Ovary (tissue), 10 donors: ENCODE measurements at places on chromosomes 11 and 22. TPM values are rescaled to one million over a fixed set of nuclear protein-coding genes. Genes with fewer than 3 reads are reported as not detected.

Gene GRIK4
- total RNA-seq = 11.3 TPM

Gene LRRN4CL
- total RNA-seq = 30.4 TPM

Gene ENTHD1
- total RNA-seq = 0.23 TPM

Gene TYR
- total RNA-seq = not detected

Gene CADM1
- 61.2 TPM for total RNA-seq

Gene SERHL2
- 14.9 TPM for total RNA-seq

Gene DAGLA
- total RNA-seq = 4.4 TPM

Gene NLRP14
- total RNA-seq = 0.10 TPM

Gene CHADL
- 1.7 TPM for total RNA-seq

Gene MACROD1
- total RNA-seq = 34.2 TPM

Gene SART1
- total RNA-seq = 55.7 TPM

Gene MYOD1
- not detected for total RNA-seq

Gene IRF7
- total RNA-seq = 8.2 TPM

Gene ACTN3
- total RNA-seq = 0.11 TPM

Gene TAF1D
- total RNA-seq = 73.7 TPM

Gene TCN1
- 0.48 TPM for total RNA-seq

DNA sequence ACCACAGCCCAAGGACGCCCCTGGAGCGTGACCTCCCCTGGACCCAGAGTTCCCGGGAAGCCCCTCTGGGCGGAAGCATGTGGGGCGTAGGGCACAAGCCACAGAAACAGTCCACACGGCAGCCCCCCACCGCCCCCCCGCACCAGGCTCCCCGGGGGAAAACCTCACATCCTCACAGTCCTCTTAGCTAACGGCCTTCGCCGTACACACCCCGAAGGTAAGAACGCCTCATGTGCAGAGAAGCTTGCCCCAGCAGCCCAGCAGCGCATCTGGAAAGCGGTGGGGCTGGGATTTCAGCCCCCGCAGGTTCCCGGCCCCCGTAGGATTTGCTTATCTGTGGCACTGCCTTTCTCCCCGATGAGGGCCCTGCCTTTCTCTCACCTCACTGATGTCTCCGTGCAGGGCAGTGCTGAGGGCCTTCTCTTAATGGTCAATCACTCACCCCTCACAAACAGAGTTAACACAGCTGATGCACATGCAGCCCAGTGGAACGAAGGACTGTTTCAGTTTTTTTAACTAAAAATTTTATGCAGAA is 309.2 kb downstream of the BRD1 start:
- no peak overlapping the region for H3K27ac ChIP-seq
- no peaks in the 10 kb centered on the region for H3K36me3 ChIP-seq
- no peaks in the 10 kb centered on the region for H3K4me1 ChIP-seq
- no peak for DNase-seq
- no peak overlapping the region for H3K4me3 ChIP-seq

DNA sequence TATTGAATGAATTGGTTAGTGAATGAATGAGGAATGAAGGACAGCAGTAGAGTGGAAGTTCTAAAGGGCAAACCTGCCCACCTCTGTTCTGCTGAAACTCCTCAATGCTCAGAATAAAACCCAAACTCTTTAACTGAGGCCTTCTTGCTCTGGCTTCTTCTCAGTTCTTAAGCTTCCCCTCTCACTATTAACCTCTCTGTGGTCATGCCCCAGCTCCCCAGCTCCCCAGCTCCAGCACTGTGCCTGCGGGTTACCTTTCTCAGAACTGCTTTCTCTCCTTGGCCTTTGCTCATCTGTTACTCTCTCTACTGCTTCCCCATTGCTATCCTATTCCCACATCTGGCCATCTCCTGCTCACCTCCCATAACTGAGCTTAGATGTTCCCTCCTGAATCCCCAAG is 137.4 kb downstream of the NXPE2 start:
- H3K4me3 ChIP-seq = no peak overlapping the region
- no peak for DNase-seq
- H3K27ac ChIP-seq = no peak overlapping the region
- no peaks in the 10 kb centered on the region for H3K4me1 ChIP-seq

DNA sequence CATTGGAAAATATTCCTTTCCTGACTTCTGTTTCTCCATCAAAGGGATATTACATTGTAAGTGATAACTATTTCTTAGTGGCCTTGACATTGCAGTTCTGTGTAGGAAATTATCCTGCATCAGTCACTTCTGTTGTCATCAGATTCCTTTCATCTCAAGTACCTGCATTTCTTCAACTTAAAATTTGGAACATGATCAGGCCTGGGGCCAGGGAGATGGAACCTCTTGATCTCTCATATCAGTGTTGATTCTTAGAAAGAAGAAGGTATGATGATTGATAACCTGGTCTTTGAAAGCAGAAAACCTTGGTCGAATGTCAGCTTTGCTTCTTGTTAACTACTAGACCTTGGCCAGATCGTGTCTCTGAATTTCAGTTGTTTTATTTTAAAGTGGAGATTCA is 93.6 kb downstream of the NAV2 start:
- peaks cover 2% of the 10 kb centered on the region for H3K4me1 ChIP-seq
- no peak overlapping the region for H3K4me3 ChIP-seq
- H3K27ac ChIP-seq = no peak overlapping the region
- no peaks in the 10 kb centered on the region for H3K27me3 ChIP-seq

- no peak overlapping the region for H3K27ac ChIP-seq
- no peaks in the 10 kb centered on the region for H3K36me3 ChIP-seq
- H3K27me3 ChIP-seq = no peaks in the 10 kb centered on the region
- H3K4me3 ChIP-seq = no peak overlapping the region
Measured at GRCh38 chr22:47592791-47593190, 830.3 kb downstream of the TBC1D22A start.

DNA sequence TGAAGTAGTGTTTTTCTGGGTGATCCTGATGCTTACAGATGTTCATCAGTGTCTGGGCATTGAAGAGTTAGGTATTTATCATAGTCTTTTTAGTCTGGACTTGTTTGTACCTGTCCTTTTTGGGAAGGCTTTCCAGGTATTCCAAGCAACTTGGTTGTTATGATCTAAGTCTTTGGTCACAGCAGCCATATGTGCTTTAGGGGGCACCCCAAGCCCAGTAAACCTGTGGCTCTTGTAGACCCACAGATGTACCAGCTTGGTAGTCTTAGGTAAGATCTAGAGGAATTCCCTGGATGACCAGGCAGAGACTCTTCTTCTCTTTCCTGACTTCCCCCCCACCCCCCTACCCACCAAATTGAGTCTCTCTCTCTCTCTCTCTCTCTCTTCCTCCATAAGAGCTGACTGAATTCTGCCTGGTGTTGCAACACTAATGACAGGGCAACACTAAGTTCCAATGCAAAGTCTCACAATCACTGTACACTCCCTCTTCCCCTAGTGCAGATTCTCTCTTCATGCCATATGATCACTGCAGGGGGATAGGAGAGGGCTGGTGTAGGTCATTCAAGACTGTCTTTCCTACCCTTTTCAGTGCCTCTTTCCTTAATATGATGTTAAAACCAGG is 24.5 kb upstream of the MMP8 start:
- no peak overlapping the region for H3K27ac ChIP-seq
- H3K4me3 ChIP-seq = no peak overlapping the region
- H3K27me3 ChIP-seq = no peaks in the 10 kb centered on the region
- H3K36me3 ChIP-seq = no peaks in the 10 kb centered on the region
- no peaks in the 10 kb centered on the region for H3K4me1 ChIP-seq

DNA sequence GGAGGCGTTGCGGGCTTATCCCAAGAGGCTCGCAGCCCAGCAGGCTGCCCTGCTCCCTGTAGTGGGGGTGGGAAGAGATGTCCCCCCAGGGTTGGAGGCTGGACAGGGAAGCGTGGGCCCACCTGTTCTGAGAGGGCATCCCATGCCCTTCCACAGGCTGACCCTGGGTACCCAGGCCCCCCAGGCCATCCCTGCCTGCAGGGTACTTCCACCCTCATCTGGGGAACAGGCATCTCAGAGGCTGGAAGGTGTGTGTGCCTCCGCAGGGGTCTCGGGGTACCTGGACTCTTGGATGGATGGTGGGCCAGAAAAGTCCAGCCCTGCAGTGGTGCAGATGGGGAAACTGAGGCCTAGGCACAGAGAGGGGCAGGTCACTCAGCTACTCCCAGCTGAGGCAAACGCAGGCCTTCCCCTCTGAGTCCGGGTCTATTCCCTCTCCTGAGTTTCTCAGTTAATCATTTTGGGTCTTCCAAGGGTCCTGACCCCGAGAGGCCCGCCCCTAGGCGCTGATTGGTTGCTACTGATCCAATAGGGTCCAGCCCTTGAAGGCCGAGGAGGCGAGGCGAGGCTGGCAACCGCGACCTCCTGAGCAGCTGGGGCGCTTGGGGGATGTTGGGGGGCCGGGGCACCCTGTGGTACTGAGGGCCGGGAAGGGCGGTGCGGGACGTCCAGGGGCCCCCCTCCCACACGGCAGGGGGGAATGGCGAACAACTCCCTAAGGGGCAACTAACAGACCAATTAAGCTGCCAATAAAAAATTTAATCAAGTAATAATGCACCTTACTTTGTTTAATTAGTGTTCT is 23.8 kb downstream of the FLRT1 start:
- no peaks in the 10 kb centered on the region for H3K36me3 ChIP-seq
- no peaks in the 10 kb centered on the region for H3K27me3 ChIP-seq
- DNase-seq = no peak
- H3K4me1 ChIP-seq = no peaks in the 10 kb centered on the region
- H3K4me3 ChIP-seq = no peak overlapping the region

GRCh38 chr11:132231656-132232347 is 861.4 kb downstream of the NTM start:
- no peaks in the 10 kb centered on the region for H3K4me1 ChIP-seq
- no peak for DNase-seq
- H3K27ac ChIP-seq = no peak overlapping the region
- H3K36me3 ChIP-seq = no peaks in the 10 kb centered on the region

DNA sequence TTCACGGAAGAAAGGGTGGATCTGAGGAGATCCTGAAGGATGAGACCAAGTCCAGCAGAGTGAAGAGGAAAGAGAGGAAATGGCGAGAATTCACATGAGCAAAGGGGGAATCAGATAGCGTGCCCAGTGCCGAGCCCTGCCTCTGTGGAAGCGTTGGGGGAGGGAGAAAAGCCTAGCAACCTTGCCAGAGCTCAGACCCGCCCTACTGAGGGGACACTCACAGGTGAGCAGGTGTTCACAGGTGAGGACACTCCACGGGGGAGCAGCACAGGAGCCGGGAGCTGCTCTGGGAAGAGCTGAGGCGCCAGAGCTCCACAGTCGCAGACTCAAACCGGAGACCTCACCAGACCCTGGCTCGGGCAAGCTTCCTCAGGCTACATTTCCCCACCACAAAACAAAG is 56.2 kb downstream of the MICAL3 start:
- H3K36me3 ChIP-seq = no peaks in the 10 kb centered on the region

DNA sequence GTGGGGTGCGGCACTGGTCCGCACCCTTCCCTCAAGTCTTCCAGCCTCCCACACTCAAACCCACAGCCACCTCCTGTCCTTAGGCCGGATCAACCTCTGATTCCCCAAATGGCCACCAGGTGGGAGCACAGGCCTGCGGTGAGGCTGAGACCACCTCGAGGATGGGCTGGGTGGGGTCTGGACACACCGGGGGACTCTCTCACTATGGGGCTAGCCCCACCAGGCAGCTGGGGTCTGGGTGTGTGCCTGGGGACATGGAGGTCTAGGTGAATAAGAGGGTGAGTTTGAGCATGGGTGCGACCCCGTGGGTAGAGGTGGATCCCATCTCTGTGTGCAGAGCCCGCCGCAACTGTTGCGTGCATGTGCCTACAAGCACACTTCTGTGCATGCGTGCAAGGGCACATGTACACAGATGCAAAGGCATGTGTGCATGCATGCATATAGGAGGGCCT is 32.6 kb downstream of the MYO18B start:
- no peak for DNase-seq
- H3K4me3 ChIP-seq = no peak overlapping the region
- H3K27ac ChIP-seq = no peak overlapping the region
- no peaks in the 10 kb centered on the region for H3K4me1 ChIP-seq

DNA sequence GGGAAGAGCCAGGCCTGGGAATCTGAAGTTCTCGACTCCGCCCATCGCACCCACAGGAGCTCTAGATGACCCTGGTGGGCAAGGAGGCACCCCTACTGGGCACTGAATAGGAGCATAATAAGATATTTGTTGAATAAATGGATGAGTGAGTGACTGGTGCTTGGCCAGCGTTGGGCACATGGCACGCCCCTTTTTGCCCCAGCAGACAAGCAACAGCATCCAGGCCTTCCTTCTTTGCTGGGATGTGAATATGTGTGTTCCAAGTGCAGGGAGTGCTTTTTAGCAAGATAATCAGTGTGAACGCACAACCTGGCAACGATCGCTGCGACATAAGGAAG is 443 bp upstream of the CELF1 start:
- peak overlapping the region; percentile 70 for H3K27ac ChIP-seq
- peaks cover 12% of the 10 kb centered on the region for H3K4me1 ChIP-seq
- peak overlapping the region; percentile 92 for H3K4me3 ChIP-seq
- DNase-seq = no peak
- no peaks in the 10 kb centered on the region for H3K27me3 ChIP-seq
- H3K36me3 ChIP-seq = no peaks in the 10 kb centered on the region

GRCh38 chr22:46674906-46675305 is 54.7 kb downstream of the GRAMD4 start:
- DNase-seq = no peak
- H3K4me3 ChIP-seq = no peak overlapping the region

DNA sequence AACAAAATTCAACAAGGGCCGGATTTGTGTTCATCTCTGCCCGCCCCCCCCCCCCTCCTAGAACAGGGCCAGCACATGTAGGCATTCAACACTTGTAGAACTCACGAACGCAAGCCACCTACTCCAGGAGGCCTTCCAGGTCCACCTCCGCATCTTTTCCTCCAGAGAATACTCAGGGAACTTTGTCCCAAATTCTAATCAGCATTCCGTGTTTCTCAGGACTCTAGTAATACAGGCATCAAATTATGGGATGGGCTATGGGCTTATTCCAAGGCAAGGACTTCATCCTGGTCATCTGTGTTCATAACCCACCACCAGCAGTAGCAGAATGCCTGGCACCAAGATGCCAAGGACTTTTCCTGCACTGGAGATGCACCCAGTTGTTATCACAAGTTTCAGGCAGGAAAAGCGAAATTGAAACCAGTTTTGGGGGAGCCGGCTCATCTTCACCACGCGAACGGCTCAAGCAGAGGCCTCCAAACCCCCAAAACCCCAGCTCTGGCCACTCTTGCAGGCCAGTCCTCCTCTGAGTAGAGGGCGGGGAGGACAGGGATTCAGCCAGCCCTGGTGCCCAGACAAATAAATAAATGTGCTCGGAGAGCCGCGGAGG is 462 bp downstream of the UBE2L6 start:
- DNase-seq = no peak
- peaks cover 10% of the 10 kb centered on the region for H3K4me1 ChIP-seq
- H3K27me3 ChIP-seq = no peaks in the 10 kb centered on the region
- H3K4me3 ChIP-seq = peak overlapping the region; percentile 76
- no peaks in the 10 kb centered on the region for H3K36me3 ChIP-seq
- H3K27ac ChIP-seq = peak overlapping the region; percentile 85

DNA sequence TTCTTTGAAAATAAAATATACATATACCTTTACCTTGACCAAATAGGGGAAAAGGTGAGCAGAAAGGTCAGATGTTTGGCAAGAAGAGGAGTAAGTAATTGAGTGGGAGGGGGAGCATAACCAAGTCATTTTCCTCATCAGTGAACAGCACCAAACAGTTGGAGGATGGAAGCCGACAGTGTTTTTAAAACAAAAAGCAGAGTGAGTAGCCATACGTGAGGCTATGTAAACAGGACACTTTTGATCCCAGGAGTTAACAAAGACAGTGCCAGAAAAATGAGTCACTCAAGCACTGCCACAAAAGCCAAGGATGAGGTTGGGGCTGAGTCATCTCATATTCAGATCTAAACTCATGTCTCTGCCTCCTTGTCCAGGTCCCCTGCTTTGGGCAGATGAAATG is 734.7 kb downstream of the KCNA4 start:
- no peak for DNase-seq
- no peaks in the 10 kb centered on the region for H3K36me3 ChIP-seq
- H3K27me3 ChIP-seq = no peaks in the 10 kb centered on the region
- H3K4me3 ChIP-seq = no peak overlapping the region
- no peaks in the 10 kb centered on the region for H3K4me1 ChIP-seq
